ENCODE measurements at places on chromosomes 12 and 14.

DNA sequence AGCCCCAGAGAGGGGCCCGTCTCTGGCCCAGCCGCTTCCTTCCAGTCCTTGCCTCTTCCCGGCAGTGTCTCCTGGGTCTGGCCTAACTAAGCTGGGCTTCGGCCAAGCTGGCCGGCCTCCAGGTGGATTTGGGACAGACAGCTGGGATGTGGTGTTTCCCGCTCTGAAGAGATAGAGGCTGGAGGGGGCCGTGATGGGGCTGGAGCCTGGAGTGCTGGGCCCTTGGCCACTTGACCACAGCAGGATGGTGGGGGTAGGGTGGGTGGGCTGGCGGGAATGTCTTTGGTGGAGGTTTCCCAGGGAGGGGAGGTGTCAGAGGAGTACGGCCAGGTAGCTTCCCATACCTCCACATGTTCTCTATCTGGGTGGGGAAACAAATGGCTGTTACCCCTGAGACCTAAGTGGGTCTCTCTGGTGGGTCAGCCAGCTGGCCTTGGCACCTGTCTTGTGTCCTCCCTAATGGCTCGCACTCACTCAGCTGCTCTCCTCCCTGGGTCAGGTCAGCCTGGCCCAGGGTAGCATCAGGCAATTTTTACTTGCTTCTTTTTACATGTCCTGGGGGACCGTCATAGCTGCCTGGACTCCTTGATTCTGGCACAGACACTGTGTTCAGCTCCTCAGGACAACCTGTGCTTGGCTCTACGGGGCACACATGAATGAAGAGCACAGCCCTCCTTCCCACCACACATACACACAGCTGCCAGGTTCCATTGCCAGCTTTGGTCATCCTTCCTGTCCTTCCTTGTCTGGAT, 19.8 kb upstream of the PGF start:
- DNase-seq: no peak

GRCh38 chr12:6364044-6364374, 11.4 kb downstream of the SCNN1A start:
- DNase-seq: no peak

GRCh38 chr14:100271247-100271939, 32.4 kb downstream of the YY1 start:
- no peak for DNase-seq

- DNase-seq: no peak
Measured at GRCh38 chr12:88303335-88303734, 161.2 kb downstream of the TMTC3 start.

DNA sequence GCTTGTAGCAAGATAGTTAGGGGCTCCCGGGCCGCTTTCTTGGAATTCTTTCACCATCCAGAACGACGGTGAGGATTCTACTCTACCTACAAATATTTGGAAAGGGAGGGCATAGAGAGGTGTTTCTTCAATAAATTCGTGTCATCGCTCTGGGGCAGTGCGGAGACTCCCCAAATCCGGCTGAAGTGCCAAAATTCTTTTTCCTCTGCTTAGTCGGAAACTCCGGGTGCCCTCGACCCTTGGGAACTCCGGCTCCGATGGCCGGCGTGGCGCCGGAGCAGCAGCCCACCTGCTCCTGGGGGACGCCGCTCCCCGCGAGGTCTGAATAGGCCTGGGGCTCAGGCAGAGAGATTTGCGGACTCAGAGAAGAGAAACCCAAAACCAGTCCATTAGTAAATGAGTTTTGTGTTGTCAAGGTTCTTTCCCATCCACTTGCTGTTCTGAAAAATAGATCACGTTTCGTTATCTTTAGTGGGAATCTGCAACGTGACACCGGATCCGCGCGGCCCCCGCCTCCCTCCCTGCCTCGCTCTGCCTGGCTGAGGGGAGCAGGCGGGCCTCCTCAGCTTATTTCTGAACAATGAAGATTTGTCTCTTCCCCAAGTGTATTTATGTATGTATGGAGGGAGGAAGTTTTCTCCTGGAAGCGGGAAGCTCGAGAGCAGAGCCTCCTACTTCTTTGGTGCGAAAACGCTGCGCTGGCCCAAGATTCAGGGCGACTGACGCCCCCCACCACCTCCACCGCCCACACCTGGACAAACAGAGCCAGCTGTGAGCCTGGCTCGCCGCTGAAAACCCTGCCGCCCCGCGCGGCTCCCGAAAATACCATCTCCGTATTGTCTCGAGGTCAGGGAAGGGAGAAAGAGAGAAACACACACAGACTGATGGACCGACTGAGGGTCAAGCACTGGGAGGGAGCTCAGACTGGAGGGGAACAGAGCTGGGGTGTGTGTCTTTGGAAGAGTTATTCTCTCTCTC, 3.7 kb upstream of the SIX1 start:
- no peak for DNase-seq

DNA sequence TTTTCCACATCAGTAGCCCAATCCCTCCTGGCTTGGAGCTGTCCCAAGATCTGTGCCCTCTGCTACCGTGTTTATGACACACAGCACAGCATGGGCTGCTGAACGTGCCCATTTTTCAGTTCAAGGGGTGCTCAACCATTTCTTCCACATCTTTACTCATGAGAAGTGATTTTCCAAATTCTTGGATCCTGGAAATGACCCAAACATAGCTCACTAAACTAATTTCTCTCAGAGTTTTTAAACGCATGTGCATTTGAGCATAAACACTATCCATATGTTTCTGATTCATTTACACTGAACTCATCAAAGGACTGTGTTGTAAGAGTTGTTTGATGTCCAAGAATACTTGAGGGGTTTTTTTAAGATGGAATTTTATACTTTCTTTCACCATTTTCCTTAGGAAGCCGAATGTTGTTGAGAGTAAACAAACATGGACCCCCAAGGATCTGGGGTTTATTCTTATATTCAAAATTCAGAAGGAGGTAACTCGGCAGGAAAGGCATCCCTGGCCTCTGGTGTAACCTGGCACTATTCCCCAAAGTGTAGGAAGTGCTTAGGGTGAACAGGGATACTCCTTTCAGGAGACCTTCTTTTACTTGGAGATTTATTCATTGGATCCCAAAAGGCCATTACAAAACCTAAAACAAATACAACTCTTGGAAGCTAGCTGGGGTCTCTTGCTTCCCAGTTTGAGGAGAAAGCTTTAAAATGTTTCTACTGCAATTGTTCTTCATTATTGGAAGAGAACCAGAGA, 215.0 kb downstream of the BMP4 start:
- no peak for DNase-seq

- no peak for DNase-seq
Measured at GRCh38 chr14:89143595-89143994, 273.4 kb downstream of the FOXN3 start.

GRCh38 chr12:6317693-6318439, 7.4 kb downstream of the PLEKHG6 start:
- DNase-seq: no peak

- no peak for DNase-seq
Measured at GRCh38 chr12:167959-168600, 45.9 kb downstream of the SLC6A12 start.

DNA sequence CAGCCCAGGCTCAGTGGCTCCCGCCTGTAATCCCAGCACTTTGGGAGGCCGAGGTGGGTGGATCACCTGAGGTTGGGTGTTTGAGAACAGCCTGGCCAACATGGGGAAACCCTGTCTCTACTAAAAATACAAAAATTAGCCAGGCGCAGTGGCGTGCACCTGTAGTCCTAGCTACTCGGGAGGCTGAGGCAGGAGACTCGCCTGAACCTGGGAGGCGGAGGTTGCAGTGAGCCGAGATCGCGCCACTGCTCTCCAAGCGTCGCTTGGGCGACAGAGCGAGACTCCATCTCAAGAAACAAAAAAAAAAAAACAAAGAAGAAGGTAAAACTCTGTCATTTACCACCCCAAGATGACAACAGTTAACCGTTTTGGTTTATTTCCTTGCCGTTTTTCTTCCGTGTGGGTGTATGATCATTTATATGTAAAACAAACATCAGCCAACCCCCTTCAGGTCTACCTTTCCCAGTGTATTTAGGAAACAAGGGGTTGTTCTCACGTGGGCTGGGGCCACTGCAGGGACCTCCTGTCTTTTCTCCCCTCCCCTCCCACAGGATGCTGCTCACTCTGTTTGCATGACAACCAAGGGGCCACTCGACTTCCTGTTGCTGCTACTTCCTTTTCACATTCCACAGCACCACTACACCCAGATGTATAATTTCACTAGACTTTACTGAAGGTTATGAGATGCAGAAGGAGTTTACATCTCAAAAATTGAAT, 13.6 kb downstream of the TTC9 start:
- no peak for DNase-seq

- no peak for DNase-seq
Measured at GRCh38 chr12:33710548-33710947, 270.9 kb upstream of the SYT10 start.

DNA sequence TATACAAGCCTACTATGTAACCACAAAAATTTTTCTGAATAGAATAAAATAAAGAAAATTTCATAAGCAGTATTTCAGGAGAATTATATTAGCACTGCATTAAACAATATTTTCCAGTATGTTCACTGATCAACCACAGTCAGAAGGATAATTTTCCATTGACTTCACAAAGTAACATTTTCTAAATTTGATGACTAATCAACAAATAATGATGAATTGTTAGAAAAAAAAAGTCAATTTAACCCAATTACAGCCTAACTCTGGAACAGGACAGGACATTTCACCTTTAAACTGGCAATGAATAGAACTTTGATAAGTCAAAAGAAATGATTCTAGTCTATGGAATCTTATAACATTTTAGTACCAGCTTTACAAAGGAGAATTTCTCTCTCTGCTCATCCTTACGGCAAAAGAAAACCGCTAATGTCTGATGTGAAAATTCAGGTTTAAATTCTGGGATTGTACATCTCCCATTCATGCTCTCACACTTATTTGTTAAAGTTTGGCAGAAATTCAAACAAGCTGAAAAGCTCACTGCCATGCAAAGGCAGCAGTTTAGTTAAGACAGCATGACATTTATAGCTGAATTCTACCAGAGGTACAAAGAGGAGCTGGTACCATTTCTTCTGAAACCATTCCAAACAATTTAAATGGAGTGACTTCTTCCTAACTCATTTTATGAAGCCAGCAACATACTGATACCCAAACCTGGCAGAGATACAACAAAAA, 84.5 kb downstream of the MDGA2 start:
- no peak for DNase-seq

DNA sequence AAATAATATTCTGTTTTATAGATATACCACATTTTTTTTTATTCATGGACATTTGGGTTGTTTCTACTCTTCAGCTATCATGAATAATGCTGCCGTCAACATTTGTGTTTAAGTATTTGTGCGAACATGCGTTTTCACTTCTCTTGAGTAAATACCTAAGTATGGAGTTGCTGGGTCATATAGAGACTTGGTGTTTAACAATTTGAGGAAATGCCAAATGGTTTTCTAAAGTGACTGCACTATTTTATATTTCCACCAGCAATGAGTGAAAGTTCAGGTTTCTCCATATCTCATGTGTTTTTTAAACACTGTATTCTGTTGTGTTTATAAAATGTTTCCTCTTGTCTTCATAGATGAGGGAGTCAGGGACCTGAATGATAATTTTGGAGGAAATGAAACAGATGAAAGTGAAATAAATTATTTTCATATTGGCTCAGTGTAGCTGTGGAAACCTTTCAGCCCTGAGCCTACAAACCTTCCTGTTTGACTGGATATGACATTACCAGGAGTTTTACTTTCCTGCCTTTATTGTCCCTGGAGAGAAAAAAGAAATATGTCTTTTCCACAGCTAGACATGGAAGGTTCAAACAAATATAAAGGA, 26.3 kb downstream of the DAAM1 start:
- DNase-seq: no peak

DNA sequence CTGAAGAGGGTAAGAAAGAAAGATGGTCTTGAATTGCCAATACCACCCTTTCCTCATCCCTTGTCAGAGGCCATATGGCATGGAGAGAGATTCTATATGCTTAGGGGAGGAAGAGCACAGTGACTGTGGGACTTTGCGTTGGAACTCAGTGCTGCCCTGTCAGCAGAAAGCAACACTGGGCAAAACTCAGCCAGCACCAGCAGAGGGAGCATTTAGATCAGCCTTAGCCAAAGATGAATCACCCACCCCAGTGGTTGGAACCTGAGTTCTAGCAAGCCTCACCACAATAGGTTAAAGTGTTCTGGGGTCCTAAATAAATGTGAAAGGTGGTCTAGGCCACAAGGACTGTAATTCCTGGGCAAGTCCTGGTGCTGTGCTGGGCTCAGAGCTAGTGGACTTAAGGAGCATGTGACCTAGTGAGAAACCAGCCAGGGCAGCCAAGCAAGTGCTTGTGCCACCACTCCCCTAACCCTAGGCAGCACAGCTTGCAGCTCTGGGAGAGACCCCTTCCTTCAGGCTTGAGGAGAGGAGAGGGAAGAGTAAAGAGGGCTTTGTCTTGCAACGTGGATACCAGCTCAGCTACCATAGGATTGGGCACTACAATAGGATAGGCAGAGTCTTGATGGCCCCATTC, 11.4 kb upstream of the BCAT1 start:
- no peak for DNase-seq

GRCh38 chr14:54867011-54867410, 35.6 kb downstream of the GCH1 start:
- DNase-seq: no peak

DNA sequence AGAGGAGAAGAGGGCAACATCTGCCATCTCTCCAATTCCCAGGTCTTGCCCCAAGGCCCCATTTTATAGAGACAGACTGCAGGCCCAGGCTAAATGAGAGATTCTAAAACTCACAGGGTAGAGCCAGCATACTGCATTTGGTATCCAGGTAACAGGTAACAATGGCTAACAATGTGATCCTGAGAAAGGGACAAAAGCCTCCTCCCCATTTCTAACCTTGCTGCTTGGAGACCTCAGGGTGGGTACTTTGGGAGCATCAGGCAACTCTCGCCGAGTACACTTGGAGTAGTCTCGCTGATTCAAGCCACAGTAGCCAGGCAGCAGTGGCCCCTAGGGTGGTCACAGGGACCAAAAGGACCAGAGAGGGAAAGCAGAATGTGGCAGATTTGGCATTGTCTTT, 162.6 kb upstream of the PLEKHA5 start:
- no peak for DNase-seq
